ENCODE measurements at places on chromosomes 12 and 14.

DNA sequence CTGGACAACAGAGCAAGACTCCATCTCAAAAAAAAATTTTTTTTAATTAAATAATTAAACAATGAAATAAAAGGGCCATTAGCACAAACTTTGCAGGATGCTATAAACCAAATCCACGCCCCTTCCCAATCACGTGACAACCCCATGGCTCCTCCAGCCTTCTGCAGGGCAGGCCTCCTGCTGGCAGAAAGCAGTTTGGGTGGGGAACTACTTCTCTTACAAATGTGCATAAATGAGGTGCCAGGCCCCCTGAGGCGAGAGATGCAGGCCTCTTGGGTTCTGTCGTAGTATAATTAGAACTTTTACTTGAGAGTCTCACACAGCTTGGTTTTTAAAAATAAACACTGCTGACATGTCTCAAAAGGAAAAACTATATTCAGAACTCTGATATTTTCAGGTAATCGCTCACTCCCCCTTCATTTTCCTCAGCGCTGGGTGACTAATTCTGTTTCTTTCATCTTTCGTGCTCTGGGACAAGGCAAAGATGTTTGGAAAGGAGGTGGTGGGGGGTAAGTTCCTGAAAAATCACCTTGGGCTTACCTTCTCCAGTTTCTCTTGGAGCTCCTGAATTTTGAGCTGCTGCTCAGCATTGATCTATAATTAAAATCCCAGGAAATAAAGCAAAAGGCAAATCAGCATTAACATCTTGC, 101.7 kb downstream of the CIT start:
- no peak for DNase-seq

DNA sequence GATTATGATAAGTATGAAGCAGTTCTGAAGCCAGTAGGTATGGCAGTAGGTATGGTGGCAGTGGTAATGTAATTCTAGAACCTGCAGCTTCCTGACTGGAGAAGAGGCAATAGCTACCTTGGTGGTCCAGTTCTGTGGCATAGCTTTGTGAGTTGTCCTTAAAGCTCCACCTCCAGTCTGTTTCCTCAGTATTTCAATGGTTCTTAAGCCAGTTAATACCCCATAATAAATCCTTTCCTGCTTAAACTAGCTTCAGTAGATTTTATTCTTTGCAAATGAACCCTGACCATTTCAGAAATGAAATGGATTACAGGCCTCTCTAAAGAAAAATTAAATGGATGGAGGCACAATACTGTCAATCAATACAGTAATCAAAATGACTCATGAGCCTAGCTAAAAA, 117.8 kb upstream of the KRAS start:
- DNase-seq: no peak

GRCh38 chr12:131049002-131049401, 95.3 kb downstream of the ADGRD1 start:
- DNase-seq: no peak

- DNase-seq: no peak
Measured at GRCh38 chr12:39499296-39499695, 56.4 kb upstream of the KIF21A start.

- DNase-seq: no peak
Measured at GRCh38 chr12:113109360-113109759, 26.2 kb downstream of the RASAL1 start.

DNA sequence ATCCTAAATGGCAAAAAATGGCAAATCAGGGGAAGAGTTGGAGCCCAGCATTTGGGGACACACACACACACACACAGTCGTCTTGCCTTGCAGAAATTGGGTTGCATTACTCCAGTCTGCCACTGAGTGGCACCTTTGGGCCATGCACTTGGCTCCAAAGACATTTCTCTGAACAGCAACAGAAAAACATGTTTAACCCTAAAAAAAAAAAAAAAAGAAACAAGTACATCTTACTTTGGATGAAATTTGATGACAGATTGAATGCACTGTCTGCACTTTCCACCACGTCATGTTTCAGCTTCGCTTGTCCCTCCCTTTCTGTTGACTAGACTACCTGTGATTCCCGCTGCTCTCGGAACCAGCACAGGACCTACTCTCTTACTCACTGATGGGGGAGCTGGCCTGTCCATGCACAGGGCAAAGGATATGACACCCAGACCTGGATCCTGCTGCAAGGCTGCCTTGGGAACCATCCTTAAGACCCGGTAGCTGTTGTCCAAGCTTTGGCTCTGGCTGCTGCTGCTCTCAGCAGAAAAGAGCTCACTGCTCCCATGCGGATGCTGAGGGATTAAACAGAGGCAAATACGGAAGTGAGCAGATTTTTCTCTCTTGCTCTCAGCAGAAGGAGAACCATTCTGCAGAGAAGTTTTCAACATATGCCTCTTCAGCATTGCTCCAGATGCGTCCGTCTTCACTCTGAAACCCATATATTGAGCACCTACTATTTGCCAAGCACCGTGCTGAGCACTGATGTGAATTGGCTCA, 376.8 kb downstream of the DPF3 start:
- peak; percentile 8 for DNase-seq

DNA sequence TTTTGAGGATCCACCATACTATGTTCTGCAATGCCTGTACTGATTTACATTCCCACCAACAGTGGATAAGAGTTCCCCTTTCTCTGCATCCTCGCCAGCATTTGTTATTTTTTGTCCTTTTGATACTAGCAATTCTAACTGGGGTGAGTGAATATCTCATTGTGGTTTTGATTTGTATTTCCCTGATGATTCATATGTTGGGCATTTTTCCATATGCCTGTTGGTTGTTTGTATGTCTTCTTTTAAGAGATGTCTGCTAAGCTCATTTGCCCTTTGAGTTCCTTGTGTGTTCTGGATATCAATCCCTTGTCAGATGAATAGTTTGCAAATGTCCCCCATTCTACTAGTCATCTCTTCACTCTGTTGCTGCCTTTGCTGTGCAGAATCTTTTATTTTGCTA, 49.0 kb upstream of the MSRB3 start:
- no peak for DNase-seq

- no peak for DNase-seq
Measured at GRCh38 chr14:95703805-95704204, 10.1 kb downstream of the TCL1A start.

GRCh38 chr14:96130854-96131253, 73.8 kb upstream of the BDKRB2 start:
- DNase-seq: no peak

Measured in NCI-H1436 (cell line).